ENCODE measurements at places on chromosomes 1 and 21. TPM values are rescaled to one million over a fixed set of nuclear protein-coding genes. Genes with fewer than 3 reads are reported as not detected.

The B3GALT5 gene
- not detected for total RNA-seq

The U2AF1 gene
- total RNA-seq, result 17.9 TPM

The AK5 gene
- total RNA-seq, result 0.39 TPM

The CDA gene
- total RNA-seq, result not detected

The BNIPL gene
- total RNA-seq, result 0.70 TPM

The MARK1 gene
- not detected for total RNA-seq

The OVAAL gene
- not detected for total RNA-seq

The C1orf21 gene
- total RNA-seq, result 1.8 TPM

DNA sequence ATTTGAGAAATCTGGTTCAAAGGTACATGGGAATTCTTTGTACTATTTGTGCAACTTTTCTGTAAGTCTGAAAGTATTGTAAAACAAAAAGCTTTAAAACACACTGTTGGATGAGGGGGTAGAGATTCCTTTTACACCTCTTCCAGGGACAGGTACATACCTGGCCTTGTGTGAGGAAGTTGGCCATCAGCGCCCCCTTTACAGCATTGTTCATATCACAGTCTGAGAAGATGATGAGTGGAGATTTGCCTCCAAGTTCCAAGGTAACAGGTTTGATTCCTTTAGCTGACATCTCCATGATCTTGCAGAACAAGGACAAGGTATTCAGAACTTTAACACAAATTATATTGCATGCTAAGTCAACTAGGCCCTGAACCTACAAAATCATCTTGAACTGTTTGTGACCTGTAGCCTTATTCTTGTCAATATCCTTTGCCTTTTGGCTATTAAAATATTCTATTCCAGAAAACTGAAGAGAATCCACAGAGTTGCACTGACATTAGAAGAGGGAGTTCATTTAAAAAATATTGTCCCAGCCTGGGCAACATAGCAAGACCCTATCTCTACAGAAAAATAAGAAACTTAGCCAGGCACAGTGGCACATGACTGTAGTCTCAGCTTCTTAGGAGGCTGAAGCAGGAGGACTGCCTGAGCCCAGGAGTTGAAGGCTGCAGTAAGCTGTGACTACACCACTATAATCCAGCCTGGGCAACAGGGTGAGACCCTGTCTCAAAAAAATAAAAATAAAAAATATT, 18.9 kb downstream of the ALDH9A1 start:
- H3K27ac ChIP-seq, result no peak overlapping the region
- no peaks in the 10 kb centered on the region for H3K27me3 ChIP-seq

GRCh38 chr1:53293123-53293522, 34.7 kb downstream of the LRP8 start:
- DNase-seq, result no peak
- no peaks in the 10 kb centered on the region for H3K27me3 ChIP-seq
- peaks cover 17% of the 10 kb centered on the region for H3K36me3 ChIP-seq
- H3K27ac ChIP-seq, result peak overlapping the region; percentile 70
- H3K4me1 ChIP-seq, result peaks cover 40% of the 10 kb centered on the region

GRCh38 chr1:218255090-218255489, 30.0 kb upstream of the RRP15 start:
- H3K27me3 ChIP-seq, result peaks cover 5% of the 10 kb centered on the region
- H3K36me3 ChIP-seq, result no peaks in the 10 kb centered on the region
- H3K4me1 ChIP-seq, result no peaks in the 10 kb centered on the region
- no peak for DNase-seq
- no peak overlapping the region for H3K4me3 ChIP-seq
- H3K27ac ChIP-seq, result no peak overlapping the region

- no peak for DNase-seq
- no peak overlapping the region for H3K4me3 ChIP-seq
- no peaks in the 10 kb centered on the region for H3K4me1 ChIP-seq
- no peaks in the 10 kb centered on the region for H3K36me3 ChIP-seq
These were observed 107.2 kb downstream of the SIM2 start for GRCh38 chr21:36806103-36806502.

DNA sequence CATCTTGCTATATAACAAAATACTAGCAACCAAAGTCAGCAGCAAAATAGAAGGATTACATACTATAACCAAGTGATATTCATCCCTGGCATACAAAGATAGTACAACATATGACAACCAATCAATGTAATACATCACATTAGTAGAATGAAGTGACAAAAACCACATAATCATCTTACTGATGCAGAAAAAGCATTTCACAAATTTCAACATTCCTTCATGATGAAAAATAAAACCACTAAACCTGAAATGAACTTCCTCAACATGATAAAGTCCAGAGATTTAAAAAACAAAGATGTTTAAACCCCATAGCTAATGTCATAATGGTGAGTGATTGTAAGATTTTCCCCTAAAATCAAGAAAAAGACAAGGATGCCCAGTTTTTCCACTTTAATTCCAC, 18.6 kb downstream of the RO60 start:
- H3K36me3 ChIP-seq, result peaks cover 56% of the 10 kb centered on the region
- H3K4me3 ChIP-seq, result no peak overlapping the region
- no peak overlapping the region for H3K27ac ChIP-seq
- H3K4me1 ChIP-seq, result no peaks in the 10 kb centered on the region

DNA sequence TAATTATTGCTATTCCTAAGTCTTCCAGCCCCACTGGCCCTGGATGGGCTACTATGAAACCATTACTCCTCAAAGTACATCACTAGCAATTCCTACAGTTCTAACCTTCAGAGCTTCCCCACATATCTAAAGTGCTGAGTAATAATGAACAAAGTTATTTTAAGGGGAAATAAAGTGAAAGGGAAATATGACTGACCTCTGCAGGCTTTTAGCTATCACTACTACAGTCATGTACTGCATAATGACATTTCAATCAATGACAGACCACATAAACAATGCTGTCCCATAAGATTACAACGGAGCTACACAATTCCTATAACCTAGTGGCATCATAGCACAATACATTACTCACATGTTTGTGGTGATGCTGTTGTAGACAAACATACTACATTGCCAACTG, 32.5 kb upstream of the ASPM start:
- no peak overlapping the region for H3K4me3 ChIP-seq
- H3K4me1 ChIP-seq, result peaks cover 5% of the 10 kb centered on the region
- H3K27ac ChIP-seq, result no peak overlapping the region
- H3K36me3 ChIP-seq, result peaks cover 28% of the 10 kb centered on the region
- no peak for DNase-seq
- no peaks in the 10 kb centered on the region for H3K27me3 ChIP-seq

DNA sequence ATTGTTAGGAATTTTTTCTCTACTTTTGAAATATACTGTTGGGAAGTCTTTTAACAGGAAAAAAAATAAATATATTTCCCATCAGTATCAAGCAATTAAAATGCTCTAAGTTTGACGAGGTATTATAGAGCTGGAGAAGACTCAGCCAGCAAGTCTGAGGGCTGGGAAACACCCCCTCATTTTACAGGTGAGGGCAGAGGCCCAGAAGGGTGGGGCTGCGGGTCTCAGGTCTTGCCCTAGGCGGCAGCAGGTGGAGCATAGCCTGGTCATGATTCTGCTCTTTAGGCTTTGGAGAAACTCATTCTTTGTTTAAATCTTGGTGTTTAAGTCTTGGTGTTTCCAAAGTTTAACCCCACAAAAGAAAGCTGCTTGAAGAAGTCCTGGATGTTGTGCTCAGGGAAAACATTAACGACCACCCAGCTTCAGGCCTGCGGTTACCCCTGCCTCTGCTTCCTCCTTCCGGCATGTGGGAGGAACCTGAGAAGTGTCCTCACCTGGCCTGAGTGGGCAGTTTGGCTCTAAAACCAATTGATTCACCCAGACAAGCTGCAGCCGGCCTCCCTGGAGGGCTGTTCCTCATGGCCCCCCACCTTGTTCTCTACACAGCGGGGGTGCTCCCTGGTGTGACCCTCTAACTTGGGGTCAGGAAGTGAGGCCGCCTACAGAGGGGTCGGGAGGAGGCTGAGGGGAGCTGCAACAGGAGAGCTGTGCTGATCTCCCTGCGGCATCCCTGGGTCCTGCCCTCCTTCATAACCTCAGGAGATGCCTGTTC, 41.7 kb downstream of the OLFML2B start:
- H3K36me3 ChIP-seq, result no peaks in the 10 kb centered on the region
- H3K4me3 ChIP-seq, result no peak overlapping the region
- no peaks in the 10 kb centered on the region for H3K27me3 ChIP-seq
- no peak for DNase-seq
- H3K4me1 ChIP-seq, result no peaks in the 10 kb centered on the region

- peaks cover 78% of the 10 kb centered on the region for H3K4me1 ChIP-seq
- peaks cover 32% of the 10 kb centered on the region for H3K36me3 ChIP-seq
- no peak overlapping the region for H3K4me3 ChIP-seq
- no peak overlapping the region for H3K27ac ChIP-seq
- no peaks in the 10 kb centered on the region for H3K27me3 ChIP-seq
These were observed 44.4 kb downstream of the ATP2B4 start for GRCh38 chr1:203671047-203671446.

DNA sequence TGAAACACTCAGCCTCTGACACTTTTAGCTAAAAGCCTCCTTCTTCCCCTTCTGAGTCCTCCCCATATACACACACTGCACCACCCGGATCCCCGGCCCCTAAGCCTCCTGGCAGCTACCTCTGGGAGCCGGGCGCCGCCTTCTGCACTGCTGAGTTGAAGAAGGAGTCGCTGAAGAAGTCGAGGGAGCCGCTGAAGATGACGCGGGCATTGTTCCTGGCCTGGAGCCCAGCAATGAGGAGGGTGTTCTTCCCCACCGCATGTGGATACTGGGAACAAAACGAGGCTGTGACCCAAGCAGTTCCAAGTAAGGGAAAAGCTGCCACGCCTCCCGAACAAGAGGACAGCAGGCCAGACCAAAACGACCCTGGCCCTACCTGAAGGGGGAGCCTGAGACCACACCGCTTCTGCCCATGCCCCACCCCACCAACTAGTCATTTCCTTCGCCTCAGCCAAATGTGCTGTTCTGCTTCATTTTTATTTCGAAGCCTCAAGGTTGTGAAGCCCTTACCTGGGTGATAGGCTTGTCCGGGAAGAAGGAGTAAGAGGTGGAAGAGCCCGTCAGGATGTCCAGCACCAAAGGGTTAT, 7.0 kb downstream of the DDOST start:
- H3K4me3 ChIP-seq, result no peak overlapping the region
- no peaks in the 10 kb centered on the region for H3K27me3 ChIP-seq
- DNase-seq, result no peak
- no peak overlapping the region for H3K27ac ChIP-seq
- H3K4me1 ChIP-seq, result peaks cover 14% of the 10 kb centered on the region

DNA sequence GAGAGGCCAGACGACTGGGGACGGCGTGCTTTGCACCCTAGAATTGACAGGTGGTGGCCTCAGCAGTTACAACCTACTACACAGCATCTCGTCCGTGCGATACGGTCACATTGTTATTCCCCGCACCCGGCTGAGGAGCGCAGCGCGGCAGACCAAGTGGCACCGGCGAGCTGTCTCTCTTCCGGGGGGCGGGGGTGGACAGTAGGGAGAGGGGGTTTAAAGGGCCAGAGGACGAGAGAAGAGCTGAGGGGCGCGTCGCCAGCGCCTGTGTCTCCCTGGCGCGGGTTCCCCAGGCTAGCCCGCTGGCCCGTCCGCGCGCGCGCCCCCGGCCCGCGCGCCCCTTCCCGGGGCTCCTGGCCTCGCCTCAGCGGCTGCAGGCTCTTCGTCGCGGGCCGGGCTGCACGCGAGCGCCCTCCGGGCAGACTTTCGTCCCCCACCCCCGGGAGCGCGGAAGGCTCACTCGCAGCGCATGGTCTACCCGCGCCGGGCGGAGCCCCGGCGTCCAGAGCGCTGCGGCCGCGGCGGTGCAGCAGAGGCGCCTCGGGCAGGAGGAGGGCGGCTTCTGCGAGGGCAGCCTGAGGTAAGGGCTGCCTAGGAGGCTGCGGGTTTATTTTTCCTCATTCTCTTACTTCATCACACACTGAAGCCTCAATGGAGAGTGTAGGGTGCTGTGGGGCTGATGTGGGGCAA, at the start of gene PDE4B:
Gene PDE4B, plus strand, starts transcription at position 227 of the 690 bp plus-strand sequence.
- H3K4me1 ChIP-seq, result peaks cover 11% of the 10 kb centered on the region
- H3K36me3 ChIP-seq, result peaks cover 5% of the 10 kb centered on the region
- H3K27ac ChIP-seq, result no peak within 1 kb of the TSS
- peaks cover 62% of the 10 kb centered on the region for H3K27me3 ChIP-seq
- DNase-seq, result no peak
- peak within 1 kb of the TSS; percentile 78 for H3K4me3 ChIP-seq

DNA sequence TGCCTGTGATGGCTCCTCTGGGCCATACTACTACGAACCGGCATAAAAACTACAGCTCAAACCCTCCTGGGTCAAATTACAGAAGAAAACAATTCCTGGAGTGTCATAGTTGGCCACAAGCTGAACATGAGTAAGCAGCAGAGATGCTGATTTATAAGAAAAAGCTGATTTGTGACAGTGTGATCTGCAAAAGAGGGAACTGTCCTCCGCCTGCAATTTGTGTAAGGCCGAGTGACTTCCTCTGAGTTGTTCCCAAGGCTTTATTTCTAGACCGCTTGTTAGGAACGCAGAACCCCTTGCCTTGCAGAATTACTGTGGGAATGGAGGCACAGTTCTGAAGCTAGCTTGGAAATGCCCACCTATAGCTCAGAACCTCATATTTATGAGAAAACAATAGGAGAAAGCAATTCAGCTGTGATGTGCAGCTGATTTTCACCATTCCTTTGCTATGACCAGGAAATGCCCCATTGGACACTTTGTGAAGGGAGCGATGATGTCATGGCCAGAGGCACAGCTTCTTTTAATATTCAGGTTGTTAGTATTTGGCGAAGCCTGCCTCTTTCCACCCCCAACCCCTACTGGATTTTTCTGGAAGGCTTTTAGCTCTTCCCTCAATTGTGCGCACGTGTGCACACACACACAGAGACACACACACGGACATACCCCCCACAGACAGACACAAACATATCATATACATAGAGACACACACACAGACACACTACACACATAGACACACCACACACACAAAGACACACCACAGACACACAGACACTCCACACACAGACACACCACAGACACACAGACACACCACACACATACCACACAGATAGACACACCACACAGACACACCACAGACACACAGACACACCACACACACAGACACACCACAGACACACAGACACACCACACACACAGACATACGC, 47.6 kb downstream of the IER5 start:
- no peaks in the 10 kb centered on the region for H3K27me3 ChIP-seq
- peak overlapping the region; percentile 93 for H3K27ac ChIP-seq
- no peak for DNase-seq
- H3K36me3 ChIP-seq, result no peaks in the 10 kb centered on the region
- H3K4me1 ChIP-seq, result peaks cover 82% of the 10 kb centered on the region

GRCh38 chr1:241077386-241078147, 279.4 kb downstream of the RGS7 start:
- no peaks in the 10 kb centered on the region for H3K27me3 ChIP-seq
- no peaks in the 10 kb centered on the region for H3K36me3 ChIP-seq
- DNase-seq, result no peak
- H3K4me1 ChIP-seq, result no peaks in the 10 kb centered on the region
- H3K4me3 ChIP-seq, result no peak overlapping the region

- H3K4me3 ChIP-seq, result no peak overlapping the region
- no peaks in the 10 kb centered on the region for H3K4me1 ChIP-seq
- H3K27ac ChIP-seq, result no peak overlapping the region
These were observed 8.2 kb downstream of the SPATA46 start for GRCh38 chr1:162368451-162368850.

GRCh38 chr1:64983110-64983509, 16.8 kb upstream of the JAK1 start:
- H3K36me3 ChIP-seq, result no peaks in the 10 kb centered on the region
- peaks cover 5% of the 10 kb centered on the region for H3K27me3 ChIP-seq
- H3K27ac ChIP-seq, result no peak overlapping the region

GRCh38 chr1:201888282-201889089, at the start of gene SHISA4:
Gene SHISA4 (plus strand): TSS chr1:201888898. CDS start chr1:201888995, 97 bp downstream.
- no peaks in the 10 kb centered on the region for H3K36me3 ChIP-seq
- H3K4me1 ChIP-seq, result no peaks in the 10 kb centered on the region
- H3K27ac ChIP-seq, result no peak within 1 kb of the TSS
- H3K4me3 ChIP-seq, result peak within 1 kb of the TSS; percentile 78

- DNase-seq, result no peak
- H3K4me3 ChIP-seq, result no peak overlapping the region
These were observed 30.8 kb upstream of the PLCH2 start for GRCh38 chr1:2445162-2445822.
